ENCODE measurements at places on chromosomes 5 and 9.

DNA sequence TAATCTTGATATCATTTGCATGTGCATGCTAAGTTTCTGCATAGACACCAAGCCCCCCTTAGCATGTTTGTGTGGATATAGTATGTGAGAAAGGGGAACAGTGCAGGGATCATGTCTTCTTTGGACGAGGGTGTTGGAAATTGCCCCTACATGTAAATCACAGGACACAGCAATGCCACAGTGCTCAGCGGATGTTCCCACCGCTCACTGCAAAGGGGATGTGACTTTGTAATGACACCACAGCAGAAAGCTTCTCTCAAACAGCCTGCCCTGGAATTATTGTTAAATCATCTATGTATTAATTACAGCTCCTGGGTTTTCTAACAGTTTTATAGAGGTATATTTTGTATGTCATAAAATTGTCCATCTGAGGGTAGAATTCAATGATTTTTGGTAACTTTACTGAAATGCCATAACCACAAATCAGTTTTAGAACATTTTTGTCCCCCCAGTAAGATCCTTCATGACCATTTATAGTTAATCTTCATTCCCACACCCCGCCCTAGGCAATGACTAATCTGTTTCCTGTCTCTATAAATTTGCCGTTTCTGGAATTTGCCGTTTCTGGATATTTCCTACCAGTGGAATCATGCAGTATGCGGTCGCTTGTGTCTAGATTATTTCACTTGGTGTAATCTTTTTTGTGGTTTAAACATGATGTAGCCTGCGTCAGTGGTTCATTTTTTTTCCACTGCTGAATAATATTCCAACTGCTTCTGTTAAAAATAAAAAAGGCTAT is 648.5 kb upstream of the WWC1 start:
- no peak for DNase-seq

- DNase-seq = no peak
Measured at GRCh38 chr5:33742181-33742580, 149.6 kb downstream of the ADAMTS12 start.

DNA sequence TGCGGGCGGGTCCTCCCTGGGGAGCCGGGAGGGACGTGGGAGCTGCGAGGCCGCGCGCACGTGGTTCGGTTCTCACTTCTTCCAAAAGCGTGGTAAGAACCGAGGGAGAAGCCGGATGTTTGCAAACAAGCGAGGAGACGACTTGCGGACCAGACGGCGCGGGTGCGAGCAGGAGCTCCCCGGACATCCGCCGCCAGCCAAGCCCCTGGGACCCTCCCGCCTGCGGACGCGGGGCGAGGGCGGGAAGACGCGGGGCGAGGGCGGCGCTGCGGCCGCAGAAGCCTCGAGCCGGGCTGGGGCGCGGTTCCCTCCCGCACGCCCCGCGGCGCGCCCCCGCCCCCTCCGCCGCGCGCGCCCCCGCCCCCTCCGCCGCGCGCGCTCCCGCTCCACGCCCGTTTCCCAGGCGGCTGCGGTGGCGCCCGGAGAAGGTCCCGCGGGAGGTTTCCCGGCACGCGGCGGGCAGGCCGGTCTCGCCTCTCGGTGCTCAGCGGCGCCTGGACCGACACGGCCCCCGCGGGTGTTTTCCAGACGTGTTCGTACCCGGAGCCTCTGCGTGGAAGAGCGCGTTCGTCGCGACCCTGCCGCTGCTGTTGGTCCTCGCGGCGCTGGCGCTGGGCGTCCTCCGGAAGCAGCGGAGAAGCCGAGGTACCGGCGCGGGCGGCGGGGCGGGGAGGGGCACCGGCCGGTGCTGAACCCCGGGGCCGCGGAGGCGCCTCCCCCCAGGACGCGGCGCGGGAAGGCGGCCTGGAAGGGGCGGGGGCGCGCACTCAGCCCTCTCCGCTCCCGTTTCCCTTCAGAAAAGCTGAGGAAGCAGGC is 12.8 kb downstream of the BTNL9 start:
- no peak for DNase-seq

DNA sequence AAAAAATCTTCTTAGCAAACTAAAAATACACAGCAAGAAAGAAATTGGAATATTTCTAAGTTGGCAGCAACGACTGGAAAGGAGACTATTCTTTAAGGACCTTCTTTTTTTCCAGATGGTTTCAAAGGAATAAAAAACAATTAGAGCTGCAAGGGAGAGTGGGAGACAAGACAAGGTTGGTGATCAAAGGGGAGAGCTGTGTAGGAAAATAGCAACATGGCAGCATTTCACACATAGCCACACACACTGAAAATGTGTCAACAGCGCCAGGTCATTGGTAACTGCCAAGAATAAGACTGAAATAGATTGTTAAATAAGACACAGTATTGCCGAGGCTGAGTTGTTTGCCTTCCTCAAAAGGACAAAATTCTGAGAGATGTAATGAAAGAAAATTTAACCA is 88.1 kb upstream of the TLE1 start:
- DNase-seq = no peak

DNA sequence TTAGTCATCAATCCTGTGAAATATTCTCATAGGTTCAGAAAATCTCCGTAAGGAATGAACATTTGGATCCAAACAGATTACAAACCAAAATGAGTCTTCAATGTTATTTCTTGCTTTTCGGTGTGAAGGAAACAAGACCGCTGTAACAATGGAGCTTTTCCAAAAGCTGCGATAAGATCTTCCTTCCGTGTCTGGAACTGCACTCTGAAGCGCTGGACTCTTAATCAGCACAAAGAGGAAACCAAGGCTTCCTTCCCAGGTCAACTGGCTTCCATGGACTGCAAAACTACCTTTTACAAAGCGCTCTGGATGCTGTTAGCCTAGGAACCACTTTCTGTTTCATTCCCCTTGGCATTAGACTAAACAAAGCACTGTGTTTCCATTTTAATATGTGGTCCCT is 137.9 kb upstream of the BASP1 start:
- no peak for DNase-seq

GRCh38 chr9:36597412-36598178 is 24.9 kb downstream of the MELK start:
- DNase-seq = no peak
